ENCODE measurements at places on chromosomes 2 and 18. TPM values are rescaled to one million over a fixed set of nuclear protein-coding genes. Genes with fewer than 3 reads are reported as not detected.

DNA sequence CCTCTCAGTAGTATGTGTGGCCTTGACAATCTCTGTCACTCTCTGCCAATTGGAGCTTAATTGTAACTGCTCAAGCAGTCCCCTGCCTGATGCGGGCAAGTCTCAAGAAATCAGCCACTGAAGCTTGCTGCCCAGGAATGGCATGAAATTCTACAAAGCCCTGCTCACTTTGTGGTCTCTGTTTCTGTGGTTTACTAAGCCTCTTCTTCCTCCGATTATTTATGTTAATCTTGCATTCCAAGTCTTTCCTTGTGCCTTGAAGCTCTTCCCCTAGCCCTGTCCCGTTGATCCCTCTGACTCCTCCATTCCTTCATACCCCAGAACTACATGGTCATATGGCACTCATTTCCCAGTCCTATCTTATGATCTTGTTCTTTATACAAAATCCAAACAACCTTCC lies 489.3 kb upstream of the CHST9 start:
- no peak for DNase-seq

The SF3B1 gene
- 351 TPM for total RNA-seq

DNA sequence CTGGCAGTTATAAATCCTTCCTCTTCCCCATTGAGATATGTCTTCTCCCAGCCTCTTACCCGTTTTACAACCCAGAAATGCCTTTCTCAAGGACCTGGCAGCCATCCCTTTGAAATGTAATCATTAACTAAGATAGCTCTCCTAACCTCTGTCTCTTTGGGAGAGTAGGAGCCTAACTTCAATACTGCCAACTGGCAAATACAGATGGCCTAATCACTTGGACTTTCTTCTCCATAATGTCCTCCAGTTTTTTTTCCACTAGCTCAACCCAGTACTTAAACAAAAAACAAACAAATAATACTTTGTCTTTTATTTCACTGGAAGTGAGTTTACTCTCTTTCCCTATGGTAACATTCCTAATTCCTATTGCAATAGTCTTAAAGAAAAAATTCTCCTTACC lies 1391.1 kb downstream of the SUCLG1 start:
- no peak for DNase-seq

The LPIN1 gene
- 11.5 TPM for total RNA-seq

The PCARE gene
- total RNA-seq: not detected
